Neural crest cell (in vitro differentiated cells): ENCODE measurements at places on chromosomes 6 and 20. TPM values are rescaled to one million over a fixed set of nuclear protein-coding genes. Genes with fewer than 3 reads are reported as not detected.
A peak's percentile ranks its signal among the peaks of the same experiment; 100 is the strongest.

Gene LTA
- total RNA-seq, result 0.26 and 0.36 TPM in 2 replicates

Gene OPRL1
- total RNA-seq, result 0.93 and 0.96 TPM in 2 replicates

Gene DEFB123
- not detected in 2 replicates for total RNA-seq

Gene SLC22A7
- total RNA-seq, result 0.37 TPM in 1 of 2 replicates, not detected in the other

Gene LRFN2
- 0.14 TPM in 1 of 2 replicates, not detected in the other for total RNA-seq

Gene BPIFA1
- total RNA-seq, result not detected in 2 replicates

Gene TRMT11
- total RNA-seq, result 25.6 and 31.0 TPM in 2 replicates

Gene CTAGE9
- total RNA-seq, result not detected in 2 replicates

Gene PGBD1
- total RNA-seq, result 13.6 and 14.4 TPM in 2 replicates

Gene CYP39A1
- total RNA-seq, result 1.5 and 2.1 TPM in 2 replicates

Gene SPDEF
- total RNA-seq, result 0.12 TPM in 1 of 2 replicates, not detected in the other

Gene LRRC73
- total RNA-seq, result 2.1 and 2.7 TPM in 2 replicates

Gene CRISP2
- not detected in 2 replicates for total RNA-seq

DNA sequence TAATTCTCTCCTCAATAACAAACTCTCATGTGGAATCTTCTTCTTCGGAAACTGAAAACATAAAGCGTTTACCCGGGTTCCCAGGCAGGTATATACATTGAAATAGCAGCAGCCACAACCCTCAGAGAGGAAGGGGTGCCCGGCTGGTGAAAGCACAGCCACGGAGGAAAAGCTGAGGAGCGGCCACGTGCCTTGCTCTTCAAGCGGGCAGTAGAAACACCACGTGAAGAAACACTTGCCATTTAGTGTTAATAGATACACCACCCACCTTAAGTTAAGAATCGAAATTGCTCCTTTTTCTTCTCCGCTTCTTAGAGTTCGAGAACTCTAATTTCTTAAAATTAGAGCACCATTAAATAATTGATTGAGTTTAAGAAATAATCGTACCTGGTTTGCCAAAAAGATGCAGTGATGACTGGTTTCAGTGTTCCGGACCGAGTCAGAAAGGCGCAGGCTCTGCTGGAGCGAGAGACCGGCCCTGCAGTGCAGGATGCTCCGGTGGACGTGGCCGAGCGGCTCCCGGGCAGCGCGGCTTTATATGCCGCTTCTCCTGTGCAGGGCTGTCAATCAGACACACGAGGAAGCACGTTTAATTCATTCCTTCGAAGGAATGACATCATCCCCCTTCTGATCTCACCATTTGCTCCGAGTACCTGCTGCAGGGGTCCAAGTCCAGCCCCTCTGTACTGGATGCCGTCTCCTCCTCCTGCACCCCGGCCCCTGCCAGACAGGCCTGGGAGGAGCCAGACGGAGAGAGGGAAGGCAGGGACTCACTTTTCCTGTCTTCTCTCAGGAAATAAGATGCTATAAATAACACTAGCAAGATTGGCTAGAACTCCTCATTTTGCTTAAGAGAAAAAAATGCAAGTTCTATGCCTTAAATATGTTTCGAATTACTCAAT, at the start of gene THBS2:
Gene THBS2, minus strand, starts transcription at position 510 of the 902 bp plus-strand sequence. CDS start 3,062 bp downstream, outside the sequence.
- DNase-seq, result no peak

- no peak for DNase-seq
Measured at GRCh38 chr6:18242062-18242851, 22.1 kb downstream of the DEK start.

DNA sequence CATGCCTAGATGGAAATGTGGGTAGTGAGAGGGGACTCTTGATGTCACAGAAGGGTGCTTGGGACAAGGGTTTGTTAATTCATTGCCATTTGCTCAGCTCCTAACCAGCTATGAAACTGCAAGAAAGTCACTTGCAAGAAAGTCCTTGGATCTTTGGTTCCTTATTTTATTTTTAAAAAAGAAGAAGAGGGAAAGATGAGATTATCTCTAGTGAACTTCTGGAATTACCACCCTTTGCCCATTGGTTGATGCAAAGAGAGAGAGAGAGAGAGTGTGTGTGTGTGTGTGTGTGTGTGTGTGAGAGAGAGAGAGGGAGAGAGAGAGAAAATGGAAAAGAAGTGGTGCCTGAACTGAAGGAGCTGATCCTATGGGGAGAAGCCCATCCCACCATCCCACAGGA, 4.6 kb upstream of the SFT2D1 start:
- no peak for DNase-seq

DNA sequence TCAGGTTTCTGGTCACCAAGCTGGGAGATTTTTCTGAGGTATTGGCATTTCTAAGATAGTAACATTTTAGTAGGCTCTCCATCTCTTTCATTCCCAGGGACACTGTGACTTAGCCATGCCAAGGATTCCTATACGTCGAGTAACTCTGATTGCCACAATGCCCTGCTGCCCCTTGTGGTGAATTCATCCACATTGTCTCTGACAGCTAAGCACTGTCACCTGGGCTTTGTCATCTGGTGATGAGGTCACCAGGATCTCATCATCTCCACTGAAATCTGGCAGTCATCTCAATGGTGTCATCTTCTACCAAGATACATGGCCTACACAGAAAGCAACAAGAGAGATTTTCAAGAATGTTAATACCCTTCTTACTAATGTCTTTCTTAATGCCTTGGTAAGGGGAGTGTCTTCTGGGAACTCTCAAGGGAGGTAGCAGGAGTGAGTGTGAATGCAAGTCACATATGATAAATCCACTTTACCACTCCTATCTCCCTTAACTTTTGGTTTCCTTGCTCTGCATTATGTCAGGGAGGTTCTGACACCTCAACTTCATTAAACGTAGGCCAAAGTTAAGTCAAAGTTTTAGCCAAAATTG, 246.7 kb downstream of the CD109 start:
- DNase-seq, result no peak

DNA sequence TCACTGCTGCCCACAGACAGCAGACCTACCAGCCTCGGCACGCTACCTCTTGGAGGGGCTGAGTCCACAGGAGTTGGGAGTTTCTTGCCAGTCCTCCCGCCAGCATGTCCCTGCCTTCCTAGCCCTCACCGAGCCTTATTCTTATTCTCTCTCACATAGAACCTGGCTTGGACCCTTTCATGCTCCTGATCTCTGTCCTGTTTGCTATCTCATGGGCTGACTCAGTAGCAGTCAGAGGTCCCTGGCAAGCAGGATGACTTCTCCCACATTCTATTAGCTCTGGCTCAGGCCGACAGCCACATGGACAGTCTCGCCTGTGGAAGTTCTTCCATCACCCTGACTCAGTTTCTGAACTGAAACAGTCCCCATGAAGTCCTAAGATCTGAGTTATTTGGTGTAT, 313.2 kb upstream of the RNF24 start:
- DNase-seq, result no peak

DNA sequence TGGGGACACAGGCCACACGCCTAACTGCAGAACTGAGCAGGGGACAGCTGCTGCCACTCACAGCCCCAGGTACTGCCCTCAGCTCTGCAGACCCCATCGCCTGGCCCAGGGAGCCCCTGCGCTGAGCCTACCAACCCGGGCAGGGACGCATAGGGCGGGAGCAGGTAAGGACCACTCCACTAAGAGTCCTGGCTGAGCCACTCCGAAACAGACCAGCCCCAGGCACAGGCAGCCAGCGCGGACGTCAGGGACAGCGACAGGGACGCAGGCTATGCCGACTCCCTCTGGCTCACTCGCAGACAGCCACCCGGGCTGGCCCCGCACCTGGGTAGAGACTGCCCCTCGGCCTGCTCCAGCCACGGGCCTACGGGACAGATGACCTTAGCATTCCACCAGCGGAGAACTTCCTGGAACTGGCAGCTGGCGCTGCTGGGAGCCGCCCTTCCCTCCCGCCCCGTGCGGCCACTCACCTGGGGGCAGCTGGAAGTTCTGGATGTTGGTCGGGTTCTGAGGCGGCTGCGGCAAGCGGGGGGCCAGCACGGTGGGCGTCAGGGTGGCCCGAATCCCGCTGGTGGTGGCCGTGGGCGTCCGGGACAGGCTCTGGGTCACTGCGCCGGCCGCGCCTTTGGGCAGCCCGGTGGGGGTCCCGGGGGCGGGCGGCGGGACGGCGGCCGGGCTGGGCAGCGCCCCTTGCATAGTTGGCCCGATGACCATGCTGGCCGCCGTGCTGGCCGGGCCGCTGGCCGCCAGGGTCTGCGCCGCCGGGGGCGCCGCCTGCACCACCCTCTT, 1.5 kb downstream of the TAF4 start:
- peak; percentile 11 for DNase-seq

- no peak for DNase-seq
Measured at GRCh38 chr6:44849806-44850205, 462.3 kb downstream of the CDC5L start.

DNA sequence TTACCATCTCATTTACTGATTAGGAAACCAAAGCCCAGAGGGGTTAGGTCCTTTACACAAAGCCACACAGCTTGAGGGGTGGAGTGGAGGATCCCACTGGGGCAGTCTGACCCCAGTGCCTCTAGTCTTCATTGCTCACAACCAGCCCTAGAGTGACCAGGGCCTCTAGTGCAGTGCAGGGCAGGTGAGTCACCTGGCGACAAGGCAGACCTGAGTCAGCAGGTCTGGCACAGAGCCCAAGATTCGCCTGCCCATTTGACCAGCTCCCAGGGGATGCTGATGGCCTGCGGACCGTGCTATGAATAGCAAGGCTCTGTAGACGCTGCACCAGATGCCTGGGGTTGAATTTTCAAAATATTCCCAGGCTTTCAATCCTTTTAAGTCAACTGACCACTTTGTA, 29.9 kb downstream of the CDH26 start:
- DNase-seq, result no peak

- no peak for DNase-seq
Measured at GRCh38 chr6:6486595-6486994, 101.9 kb upstream of the LY86 start.

DNA sequence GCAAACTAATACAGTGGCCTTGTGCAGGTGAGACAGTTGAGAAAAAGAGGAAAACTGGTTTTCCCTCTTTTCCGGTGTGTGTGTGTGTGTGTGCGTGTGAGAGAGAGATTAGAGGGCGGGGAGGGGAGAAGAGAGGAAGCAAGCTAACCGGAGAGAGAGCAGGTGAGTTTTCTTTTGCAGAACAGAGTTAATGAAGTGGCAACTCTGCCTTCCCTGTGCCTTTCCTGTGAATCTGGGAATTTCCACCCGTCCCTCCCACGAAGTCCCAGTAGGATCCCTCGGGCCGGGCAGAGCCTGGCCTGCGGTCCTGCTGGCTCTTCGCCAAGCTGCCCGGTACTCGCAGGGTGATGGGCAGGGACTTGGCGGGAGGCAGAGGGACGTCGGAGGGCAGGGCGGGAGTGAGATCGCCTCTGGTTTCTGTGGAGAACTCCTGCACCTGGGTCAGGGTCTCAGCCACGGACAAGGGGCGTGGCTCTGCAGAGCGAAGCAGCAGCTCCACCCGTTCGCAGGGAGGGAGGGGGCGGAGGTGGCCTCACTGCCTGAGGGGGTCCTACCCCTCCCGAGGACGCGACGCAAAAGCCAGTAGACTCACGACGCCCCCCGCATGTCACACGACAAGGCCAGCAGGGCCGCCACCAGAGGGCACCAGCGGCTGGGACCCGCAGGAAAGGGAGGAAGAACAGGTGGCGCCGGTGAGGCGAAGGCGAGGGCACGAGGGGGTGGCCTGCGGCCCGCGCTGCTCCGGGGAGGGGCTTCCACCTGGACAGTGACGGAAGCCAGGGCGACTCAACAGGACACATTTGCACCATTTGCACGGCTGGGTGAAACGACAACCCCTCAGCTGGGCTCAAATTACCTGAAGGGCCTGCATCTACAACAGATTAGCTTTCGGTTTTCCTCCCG, 51.2 kb upstream of the RNF182 start:
- DNase-seq, result peak; percentile 71

DNA sequence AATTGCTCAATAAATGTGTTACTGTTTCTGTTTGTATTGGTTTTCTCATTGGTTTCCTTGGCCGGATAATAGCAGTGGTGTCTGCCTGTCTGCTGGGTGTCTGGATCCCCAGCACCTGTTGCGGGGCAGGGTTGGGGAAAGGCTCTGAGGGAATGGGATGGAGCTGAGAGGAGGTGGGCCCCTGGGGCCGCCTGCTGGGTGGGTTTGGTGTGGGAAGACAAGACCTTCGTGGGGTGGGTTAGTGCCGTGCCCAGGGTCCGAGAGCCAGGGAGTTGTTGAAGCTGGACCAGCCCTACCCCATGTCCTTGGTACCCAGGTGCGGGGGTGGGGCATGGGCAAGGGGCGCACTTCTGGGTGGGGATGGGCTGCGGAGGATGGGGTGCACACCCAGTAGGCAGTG, 4.0 kb downstream of the SS18L1 start:
- DNase-seq, result no peak

GRCh38 chr6:14456941-14457340, 339.4 kb downstream of the CD83 start:
- DNase-seq, result no peak

GRCh38 chr20:37347347-37347823, 1.4 kb downstream of the SRC start:
- DNase-seq, result no peak

GRCh38 chr6:111520524-111520923, 37.5 kb upstream of the REV3L start:
- no peak for DNase-seq

- DNase-seq, result no peak
Measured at GRCh38 chr6:12423832-12424231, 133.7 kb downstream of the EDN1 start.

DNA sequence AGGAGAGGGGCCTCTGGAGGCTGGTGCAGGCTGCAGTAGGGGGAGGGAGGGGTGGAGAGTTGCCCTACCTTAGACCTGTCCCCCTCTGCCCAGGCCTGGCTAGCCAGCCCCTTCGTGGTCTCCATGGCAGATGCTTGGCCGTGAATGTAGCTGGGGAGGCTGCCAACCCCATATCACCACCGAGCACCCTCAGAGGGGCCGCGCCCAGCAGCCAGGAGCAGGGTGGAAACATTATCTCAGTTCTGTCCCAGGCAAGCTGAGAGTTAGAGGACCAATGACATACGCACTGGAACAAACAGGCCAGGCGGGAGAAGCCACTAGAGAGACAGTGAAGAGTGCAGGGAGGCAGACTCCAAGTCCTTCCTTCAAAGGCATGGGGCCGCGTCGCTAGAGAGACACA, 66.5 kb downstream of the LRFN2 start:
- DNase-seq, result no peak

DNA sequence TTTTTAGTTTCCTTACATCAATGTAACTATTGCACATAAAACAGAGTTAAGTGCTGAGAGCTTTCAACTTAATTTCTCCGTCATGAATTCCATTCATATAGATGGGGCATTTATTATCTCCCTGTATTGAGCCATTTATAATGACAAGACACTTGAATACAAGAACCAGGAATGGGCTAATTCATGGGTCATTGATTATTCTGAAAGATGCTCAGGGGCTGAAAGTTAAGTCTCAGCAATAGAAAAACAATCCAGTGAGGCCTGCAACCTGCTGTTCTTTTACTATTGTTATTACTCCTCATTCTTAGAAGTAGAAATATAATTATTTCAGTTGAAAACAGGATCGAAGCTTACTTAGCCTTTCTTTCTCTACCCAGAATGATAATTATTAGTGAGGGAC, 307.7 kb downstream of the MMUT start:
- no peak for DNase-seq

GRCh38 chr20:3464166-3464565, 6.7 kb upstream of the ATRN start:
- DNase-seq, result no peak

DNA sequence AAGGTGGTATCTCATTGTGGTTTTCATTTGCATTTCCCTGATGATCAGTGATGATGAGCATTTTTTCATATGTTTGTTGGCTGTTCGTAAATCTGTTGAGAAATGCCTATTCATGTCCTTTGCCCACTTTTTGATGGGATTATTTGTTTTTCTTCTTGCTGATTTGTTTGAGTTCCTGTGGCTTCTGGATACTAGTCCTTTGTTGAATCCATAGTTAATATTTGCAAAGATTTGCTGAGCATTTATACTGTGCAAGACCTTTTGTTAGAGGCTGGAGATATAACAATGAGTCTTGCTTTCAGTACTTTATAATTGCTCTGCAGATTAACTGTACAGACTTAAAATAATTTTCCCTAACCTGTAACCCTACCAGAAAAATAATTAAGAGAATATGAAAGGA, 35.6 kb downstream of the PDE7B start:
- no peak for DNase-seq
